ENCODE measurements at places on chromosomes 11 and 22. TPM values are rescaled to one million over a fixed set of nuclear protein-coding genes. Genes with fewer than 3 reads are reported as not detected.

The FIBP gene
- total RNA-seq: 187 TPM

The PIWIL4 gene
- 0.43 TPM for total RNA-seq

DNA sequence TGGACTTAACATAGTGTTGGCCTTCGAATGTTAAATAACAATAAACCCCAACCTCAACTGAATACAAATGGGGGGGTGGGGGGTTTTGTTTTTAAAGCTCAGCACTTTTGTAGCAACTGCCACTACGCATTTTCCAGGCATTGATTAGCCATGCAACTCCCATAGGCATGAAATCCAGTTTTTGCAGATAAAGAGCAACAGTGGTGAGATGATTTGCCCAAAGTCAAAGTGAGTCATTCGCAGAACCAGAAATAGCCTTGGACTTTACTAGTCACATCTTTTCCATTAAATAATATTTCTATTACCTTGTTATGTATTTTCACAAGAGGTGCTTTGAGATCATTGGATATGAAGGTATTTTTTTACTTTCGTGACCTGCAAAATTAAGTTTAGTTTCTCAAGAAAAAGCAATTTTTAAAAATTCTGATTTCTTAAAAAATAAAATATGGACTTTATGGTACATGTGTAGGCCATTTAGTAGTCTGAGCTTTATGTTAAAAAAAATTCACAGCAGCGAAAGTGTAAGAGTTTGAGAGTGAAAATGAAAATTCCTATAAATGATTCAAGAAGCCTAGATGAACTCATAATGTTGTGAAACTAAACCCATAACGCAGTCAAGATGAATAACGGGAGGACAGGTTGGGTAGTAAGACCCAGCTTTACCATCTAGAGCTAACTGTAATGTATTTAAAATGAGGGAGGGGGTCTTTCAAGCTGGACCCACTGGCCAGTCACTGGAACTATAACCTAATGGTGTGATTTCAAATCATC lies 1.9 kb upstream of the PHF21A start:
- peak; percentile 35 for DNase-seq

- DNase-seq: no peak
Measured at GRCh38 chr11:74551754-74552145, 40.6 kb upstream of the POLD3 start.

GRCh38 chr22:37741312-37741795 lies 44.5 kb downstream of the TRIOBP start:
- peak; percentile 59 for DNase-seq

GRCh38 chr11:14388352-14388751 lies 29.4 kb upstream of the RRAS2 start:
- no peak for DNase-seq

DNA sequence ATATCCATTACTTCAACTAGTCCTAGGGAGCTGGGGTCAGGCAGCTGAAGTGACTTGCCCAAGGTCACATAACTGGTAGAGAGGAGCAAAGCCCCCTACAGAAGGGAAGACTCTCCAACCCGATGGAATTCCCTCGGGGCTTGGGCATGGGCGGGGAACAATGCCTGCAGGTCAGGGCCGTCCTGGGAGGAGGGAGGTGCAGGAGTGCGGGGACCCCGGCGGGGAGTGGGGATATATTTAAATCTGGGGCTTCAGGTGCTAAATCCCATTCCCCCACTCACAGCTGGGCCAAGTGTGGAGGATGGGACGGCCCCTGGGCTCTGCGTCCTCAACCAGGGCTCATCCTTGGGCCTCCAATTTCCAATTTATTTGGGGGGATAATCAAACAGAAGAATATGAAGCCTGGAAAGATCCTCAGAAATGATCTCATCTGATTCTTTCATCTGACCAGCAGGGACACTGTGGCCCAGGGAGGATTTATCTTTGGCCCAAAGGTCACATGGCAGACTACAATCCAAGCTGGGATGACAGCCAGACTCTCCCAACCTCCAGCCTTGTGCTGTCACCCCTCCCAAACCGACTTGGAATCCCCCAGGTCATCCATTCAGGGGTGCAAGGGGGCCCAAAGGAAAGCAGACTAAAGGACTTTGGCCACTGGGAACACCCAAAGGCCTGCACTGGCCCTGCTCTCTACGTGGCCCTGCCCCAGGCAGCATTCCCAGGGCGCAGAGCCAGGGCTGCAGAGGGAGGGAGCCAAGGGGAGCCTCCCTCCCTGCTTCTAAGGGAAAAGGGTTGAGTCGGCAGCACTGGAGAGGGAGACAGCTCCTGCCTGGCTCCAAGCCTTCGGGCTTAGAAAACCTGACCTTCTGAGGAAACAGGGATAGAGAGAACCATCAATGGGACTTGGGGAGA lies 8.7 kb upstream of the C1QTNF6 start:
- DNase-seq: peak; percentile 10

GRCh38 chr22:22933807-22934542 lies 46.4 kb downstream of the IGLL5 start:
- no peak for DNase-seq

The MMP12 gene
- total RNA-seq: not detected

- DNase-seq: no peak
Measured at GRCh38 chr11:86167499-86168164, 76.9 kb upstream of the EED start.

The KDM4D gene
- 3.2 TPM for total RNA-seq

- DNase-seq: no peak
Measured at GRCh38 chr11:18731441-18731840, 5.5 kb upstream of the IGSF22 start.

DNA sequence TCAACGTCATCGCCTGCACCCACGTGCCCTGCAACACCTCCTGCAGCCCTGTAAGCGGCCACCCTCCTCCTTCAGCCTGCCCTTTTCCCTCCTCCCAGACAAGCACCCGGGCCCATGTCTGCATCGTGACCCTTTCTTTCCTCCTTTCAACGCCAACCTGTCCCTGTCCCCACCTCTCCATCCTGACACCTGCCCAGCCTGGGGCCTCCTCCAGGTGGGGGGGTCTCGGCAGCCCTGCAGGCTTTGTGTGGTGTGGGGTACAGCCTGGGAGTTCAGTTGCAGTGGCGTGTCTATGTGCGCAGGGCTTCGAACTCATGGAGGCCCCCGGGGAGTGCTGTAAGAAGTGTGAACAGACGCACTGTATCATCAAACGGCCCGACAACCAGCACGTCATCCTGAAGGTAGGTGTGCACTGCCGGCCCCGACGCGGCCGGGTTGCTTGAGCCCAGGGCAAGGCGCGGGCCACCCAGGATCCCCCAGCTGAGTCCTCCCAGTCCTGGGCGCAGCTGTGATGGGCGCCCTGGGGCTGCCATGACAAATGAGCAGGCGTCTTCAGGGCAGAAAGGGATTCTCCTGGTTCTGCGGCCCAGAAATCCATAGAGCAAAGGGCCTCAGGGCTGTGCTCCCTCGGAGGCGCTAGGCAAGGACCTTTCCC lies 33.7 kb downstream of the MUC2 start:
- no peak for DNase-seq

GRCh38 chr22:40578171-40578570 lies 58.3 kb downstream of the MRTFA start:
- DNase-seq: no peak

- DNase-seq: no peak
Measured at GRCh38 chr11:125951731-125952130, 5.9 kb downstream of the VSIG10L2 start.

DNA sequence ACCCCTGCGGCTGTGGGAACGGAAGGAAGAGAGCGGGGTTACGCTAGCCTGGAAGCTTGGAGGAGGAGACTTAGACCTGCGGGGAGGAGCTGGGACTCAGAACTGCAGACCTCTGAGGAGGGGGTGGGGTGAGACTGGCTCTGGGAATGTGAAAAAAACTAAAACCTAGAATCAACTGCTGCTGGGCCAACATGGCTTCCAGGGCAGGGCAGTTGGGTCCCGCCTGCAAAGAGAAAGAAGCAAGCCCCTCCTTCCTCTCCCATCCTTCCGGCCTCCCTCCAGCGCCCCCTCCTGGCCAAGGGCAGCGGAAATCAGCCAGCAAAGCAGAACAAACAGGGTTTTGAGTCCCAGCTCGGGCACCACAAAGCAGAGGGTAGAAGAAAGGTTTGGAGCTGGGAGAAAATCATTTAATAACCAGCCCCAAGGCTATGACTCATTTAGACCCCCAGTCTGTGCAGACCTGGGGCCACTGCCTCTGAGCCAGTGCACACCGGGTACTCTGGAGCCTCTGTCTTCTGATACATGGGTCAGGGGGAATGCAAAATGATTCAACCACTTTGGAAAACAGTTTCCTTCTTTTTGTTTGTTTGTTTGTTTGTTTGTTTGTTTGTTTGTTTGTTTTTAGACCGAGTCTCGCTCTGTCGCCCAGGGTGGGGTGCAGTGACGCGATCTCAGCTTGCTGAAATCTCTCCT lies 7.3 kb upstream of the NCF4 start:
- DNase-seq: peak; percentile 43

DNA sequence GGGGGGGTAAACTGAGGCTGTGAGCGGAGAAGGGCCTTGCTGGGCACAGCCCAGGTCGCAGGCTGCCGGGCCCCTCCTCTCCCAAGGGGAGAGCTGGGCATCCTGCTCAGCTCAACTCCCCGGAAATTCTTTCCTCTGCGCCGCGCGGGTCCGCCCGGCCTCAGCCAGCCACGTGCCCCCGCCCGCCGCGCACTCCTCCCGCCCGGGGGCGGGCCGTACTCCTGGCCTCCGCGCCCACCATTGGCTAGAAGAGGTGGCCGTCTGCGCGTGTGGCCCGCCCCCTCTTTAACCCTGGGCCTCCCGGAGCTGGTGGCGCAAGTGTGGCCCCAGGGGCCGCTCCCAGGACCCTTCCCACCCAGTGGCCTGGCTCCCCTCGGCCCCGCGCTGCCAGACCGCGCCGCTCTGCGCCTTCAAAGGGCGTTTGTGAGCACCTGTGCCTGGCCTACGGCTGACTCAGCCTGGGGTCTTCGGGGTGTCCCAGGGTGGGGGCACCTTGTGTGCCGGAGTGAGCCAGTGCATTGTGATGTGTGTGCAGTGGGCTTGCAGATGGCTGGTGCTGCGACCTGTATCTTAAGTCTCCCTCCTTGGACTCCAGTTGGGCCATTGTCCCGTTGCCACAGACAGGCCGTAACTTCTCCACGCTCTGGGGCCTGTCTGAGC lies 2.0 kb downstream of the MRGPRF start:
- no peak for DNase-seq

The C22orf42 gene
- not detected for total RNA-seq

DNA sequence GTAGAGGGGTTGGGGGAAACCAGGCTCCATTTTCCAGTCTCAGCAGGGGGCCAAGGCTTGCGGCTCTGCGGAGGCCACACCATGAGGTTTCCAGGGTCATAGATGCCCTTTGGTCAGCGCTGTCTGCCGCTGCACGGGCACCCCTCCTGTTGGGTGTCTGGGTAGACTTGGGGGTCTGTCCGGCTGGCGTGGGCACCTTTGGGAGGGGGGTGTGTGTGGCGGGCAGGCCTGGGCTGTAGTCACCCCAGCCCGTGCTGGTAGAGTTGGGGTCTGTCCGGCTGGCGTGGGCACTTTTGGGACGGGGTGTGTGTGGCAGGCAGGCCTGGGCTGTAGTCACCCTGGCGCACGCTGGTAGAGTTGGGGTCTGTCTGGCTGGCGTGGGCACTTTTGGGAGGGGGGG lies 18.6 kb downstream of the LSP1 start:
- DNase-seq: no peak

DNA sequence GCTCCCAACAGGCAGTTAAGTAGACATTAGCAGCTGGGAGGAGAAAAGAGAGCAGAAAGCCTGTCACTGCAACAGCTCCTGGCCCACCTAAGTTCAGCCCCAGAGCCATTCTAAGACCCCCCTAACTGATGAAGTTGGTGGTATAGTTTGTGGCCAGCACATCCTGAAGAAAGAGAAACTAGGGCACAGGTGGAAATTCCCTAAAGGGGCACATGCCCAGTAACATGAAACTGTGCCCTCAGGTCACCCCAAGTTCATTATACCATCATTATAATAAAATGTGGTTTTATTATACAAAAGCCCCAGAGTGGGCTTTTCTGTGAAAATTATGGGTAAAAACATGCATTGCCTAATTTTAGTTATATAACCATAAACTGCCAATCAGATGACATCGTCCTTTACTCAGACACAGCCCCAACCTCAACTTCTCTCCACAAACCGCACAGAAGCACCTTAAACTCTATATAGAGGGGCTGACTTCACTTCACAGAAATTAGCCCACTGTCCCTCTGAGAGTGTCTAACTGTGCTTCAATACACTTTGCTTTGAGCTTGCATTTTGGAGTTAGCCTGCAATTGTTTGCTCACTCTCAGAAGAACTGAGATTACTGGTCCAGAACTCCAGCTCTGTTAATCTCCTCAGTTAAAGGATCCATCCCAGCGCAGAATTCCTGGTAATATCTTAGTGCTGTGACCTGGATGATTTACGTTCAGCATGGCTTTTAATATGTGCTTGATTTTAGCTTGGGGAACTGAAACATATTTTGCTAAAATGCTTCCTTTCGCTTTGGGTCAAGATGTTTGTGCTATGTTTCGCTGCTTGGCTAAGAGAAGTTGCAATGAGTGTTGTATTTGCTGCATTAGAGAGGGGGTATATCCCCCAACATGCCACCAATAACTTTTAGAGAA lies 1.8 kb upstream of the APOL3 start:
- no peak for DNase-seq

The XRRA1 gene
- 7.4 TPM for total RNA-seq

All from HT1080 (cell line).